ENCODE measurements at places on chromosomes 16 and 17.

GRCh38 chr17:68599552-68600066 is 1.6 kb downstream of the FAM20A start:
- no peak for DNase-seq

DNA sequence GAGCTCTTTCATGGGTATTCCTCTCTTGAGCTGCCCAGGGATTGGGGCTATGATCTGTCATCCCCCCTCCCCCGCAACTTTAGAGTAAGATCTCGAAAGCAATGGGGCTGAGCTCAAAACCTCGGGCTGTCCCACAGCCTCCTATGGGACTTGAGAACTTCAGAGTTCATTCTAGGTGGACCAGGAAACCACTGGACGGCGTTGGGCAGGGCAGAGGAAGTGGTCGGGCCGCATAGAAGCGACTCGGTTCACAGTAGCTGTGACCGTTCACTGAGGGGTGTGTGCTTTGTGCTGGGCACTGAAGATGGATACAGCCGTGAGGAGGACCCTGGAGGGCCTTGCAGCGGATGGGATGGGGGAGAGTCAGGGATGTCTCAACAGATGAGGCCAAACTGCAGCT is 292.0 kb downstream of the CPPED1 start:
- no peak for DNase-seq

GRCh38 chr17:30160419-30161172 is 44.0 kb downstream of the NSRP1 start:
- DNase-seq: no peak

- DNase-seq: no peak
Observed at GRCh38 chr17:57652811-57653210, 92.3 kb downstream of the CCDC182 start.

GRCh38 chr17:16971458-16972338 is at the start of gene TNFRSF13B:
Gene TNFRSF13B, minus strand, starts transcription at chr17:16972118. Its CDS starts 43 bp downstream, at chr17:16972075.
- no peak for DNase-seq

- no peak for DNase-seq
Observed at GRCh38 chr17:68592009-68592408, 9.2 kb downstream of the FAM20A start.

- DNase-seq: no peak
Observed at GRCh38 chr16:27152121-27152520, 51.2 kb upstream of the KDM8 start.

DNA sequence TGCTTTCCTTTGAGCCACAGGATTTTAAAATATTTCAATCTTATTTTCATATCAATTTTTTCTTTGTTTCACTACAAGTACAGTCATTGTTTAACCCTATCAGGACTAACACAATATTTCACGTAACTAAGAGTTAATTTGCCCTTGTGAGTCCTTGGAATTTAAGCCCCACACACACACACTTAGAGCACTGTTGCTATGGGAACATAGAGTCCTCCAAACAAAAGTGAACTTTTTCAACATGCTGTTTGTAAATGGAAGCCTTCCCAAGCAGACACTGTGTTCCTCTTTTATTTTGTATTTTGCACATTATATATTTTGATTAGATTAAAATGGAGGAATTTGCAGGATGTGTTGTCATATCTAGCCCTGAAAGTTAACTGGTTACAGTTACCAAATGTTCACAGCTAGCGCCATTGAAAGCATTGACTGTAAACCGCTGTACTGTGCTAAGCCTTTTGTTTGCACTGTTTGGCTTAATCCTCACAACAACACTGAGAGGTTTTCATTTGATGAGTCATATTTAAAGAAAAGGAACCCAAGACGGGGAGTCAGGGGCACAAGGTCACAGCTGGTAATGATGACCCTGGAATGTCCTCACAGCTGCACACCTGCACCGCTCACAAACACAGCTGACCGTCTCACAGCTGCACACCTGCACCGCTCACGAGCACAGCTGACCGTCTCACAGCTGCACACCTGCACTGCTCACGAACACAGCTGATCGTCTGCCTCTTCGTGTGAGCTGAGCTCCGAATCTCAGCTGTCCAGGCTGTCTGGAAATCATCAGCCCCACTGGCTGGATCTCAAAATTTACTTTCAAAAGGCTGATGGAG is 6.3 kb downstream of the HSBP1 start:
- DNase-seq: no peak

GRCh38 chr16:83606486-83607030 is 201.2 kb upstream of the HSBP1 start:
- no peak for DNase-seq

- DNase-seq: no peak
Observed at GRCh38 chr17:5115673-5116651, at the start of gene USP6. Gene USP6, plus strand, starts transcription at chr17:5116032. Its CDS starts 14,336 bp downstream, at chr17:5130368.

DNA sequence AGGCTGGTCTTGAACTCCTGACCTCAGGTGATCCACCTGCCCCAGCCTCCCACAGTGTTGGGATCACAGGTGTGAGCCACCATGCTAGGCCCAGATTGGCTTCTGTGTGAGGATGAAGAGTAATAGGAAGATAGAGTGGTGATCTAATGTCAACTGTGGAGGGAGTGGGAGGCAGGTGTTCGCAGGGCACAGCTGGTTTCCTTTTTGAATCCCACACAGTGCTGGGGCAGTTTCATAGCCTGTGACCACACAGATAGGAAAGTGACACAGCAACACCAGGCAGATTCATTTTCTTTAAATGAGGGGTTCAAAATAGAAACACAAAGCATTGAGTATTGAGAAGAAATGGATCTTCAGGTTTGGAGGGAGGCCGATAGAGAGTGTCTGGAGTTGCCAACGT is 540.3 kb downstream of the WWOX start:
- no peak for DNase-seq

GRCh38 chr16:71528257-71528656 is 2.0 kb downstream of the CHST4 start:
- no peak for DNase-seq

- no peak for DNase-seq
Observed at GRCh38 chr17:79051306-79051705, 23.3 kb upstream of the ENGASE start.

DNA sequence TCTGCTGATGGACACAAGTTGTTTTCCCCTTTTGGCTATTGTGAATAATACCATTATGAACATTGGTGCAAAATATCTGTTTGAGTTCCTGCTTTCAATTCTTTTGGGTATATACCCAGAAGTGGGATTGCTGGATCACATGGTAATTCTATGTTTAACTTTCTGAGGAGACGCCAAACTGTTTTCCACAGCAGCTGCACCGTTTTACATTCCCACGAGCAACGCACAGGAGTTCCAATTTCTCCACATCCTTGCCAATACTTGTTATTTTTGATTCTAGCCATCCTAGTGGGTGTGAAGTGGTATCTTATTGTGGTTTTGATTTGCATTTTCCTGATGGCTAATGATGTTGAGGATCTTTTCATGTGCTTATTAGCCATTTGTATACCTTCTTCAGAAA is 43.4 kb upstream of the GAS7 start:
- DNase-seq: no peak

DNA sequence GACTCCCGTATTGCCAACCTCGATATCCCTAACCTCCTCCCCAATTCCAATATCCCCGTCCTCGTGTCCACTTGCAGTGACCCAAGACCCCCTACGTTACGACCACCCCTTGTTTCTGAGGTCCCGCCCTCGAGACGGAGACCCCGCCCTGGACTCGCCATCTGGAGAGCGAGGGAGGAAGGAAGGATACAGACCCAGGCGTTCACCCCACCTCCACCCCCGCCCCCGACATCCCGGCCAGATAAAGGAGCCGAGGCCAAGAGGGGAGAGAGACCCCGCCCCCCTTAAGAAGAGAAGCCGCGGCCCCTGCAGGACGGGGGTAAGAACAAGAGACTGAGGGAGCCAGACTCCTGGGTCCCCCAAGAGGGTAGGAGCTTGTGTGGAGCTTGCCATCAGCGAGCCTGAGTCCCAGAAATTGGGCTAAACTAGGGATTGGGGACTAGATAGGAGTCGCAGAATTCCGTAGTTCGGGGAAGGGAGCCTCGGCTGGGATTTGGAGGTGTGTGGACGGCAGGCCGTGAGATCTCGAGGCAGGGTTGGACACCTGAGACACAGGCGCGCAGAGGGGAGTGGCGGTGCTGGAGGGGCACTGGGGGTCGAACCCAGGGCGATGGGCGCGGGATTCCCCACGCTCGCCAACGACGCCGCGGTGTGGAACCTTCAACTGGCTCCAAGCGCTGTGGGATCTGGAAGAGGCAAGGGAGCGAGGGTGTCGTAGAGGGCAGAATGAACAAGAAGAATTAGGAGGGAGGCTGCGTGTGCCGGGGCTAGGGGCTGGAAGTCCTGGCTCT is at the start of gene BCL6B:
BCL6B (plus strand) TSS at position 270 of the 791 bp plus-strand sequence. CDS start 622 bp downstream, outside the sequence.
- DNase-seq: no peak

GRCh38 chr16:73198481-73198880 is 150.6 kb upstream of the ZFHX3 start:
- DNase-seq: no peak

- DNase-seq: no peak
Observed at GRCh38 chr16:89042711-89043551, 50.7 kb upstream of the ACSF3 start.

- DNase-seq: no peak
Observed at GRCh38 chr17:72953621-72954020, 138.9 kb downstream of the SLC39A11 start.

DNA sequence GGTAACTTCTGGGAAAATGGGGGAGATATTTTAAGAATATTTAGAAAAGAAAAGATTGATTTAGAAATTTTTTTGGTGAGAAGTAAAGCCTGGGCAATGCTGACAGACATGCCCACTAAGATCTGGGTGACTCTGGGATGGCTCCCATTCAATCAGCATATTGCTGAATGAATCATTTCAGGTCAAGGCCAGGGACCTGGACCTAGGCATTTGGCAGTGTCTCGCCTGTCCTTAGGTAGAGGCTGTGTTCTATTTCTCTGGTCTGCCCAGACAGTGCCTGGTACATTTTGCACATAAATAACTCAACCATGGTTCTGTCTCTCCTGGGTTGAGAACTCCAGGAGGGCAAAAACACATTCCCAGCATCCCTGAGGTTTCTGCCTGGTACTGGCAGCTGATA is 39.9 kb downstream of the SMPD3 start:
- no peak for DNase-seq

- DNase-seq: no peak
Observed at GRCh38 chr16:57704905-57705852, 10.6 kb downstream of the DRC7 start.

GRCh38 chr17:80760511-80760911 is 215.9 kb downstream of the RPTOR start:
- no peak for DNase-seq

- DNase-seq: no peak
Observed at GRCh38 chr17:77036841-77037381, 103.9 kb upstream of the SEC14L1 start.

GRCh38 chr16:50473356-50473945 is 74.7 kb upstream of the NKD1 start:
- no peak for DNase-seq

DNA sequence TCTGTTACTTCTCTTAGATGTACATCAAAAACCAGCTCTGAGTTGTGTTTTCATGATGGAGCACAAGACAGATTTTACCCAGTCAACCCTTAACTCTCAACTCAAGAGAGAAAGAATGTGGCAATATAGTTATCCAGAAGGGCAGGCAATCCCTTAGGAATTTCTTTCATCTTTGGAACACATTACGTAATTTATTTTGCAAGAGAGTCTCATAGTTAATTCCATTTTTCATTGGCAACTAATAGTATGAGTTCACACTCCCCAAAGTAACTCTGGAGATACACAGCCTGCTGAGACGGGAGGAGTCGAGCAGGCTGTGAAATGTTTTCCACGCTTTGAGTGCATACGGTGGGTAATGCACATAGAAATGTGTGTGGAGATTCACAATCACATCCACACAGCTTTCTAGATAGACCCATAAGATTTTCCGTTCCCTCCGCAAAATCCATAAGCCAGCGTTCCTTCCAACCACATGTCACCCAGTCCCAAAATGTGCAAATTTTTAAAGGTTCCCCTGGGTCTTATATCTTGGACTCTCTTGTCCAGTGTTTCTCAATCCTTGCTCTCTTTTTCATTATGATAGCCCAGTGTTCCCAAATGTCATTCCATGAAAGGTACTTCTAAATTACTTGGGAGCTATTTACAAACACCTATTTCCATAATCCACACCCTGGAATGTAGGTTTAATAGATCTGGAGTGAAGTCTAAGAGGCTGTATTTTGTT is 8.4 kb upstream of the CDRT4 start:
- DNase-seq: no peak

GRCh38 chr17:19398301-19399181 is 11.6 kb upstream of the MFAP4 start:
- DNase-seq: no peak
